HS-27A (cell line): ENCODE measurements at places on chromosomes 3 and 15.

- DNase-seq: no peak
Measured at GRCh38 chr15:48052946-48053345, 67.8 kb upstream of the SLC24A5 start.

DNA sequence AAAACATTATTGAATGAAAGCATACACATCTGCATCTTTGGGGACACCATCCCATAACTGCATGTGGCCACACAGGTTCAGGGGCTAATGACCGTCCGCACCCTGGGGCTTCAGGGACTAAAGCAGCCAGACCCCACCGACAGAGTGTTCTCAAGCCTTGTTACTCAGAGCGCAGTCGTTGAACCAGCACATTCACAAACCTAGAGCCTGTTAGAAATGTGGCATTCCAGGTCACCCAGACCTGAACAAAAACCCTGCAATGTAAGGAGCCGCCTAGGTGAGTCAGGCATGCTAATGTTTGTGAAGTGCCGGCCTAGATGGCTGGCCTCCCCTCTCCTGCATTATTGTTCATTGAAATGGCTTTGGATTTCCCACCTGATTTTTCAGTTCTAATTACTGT is 52.3 kb upstream of the HACD2 start:
- DNase-seq: no peak

DNA sequence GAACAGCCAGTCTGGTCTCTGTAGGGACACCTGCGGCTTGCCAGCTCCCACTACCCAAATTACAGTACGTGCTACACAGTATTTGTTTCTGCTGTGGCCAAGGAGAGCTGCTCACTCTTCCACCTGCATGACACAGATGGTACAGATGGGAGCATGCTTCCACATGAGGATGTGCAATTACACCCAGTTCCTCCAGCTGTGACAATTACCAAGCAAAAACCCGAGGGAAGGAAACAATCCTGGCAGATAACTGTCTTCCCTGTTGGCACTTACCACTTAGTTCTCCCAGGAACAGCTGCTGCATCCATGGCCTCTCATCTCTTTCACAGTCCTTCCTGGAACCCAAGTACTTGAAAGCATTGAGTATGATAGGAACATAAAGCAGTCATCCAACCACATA is 34.4 kb downstream of the DET1 start:
- DNase-seq: no peak

GRCh38 chr3:20682573-20682972 is 496.6 kb upstream of the SGO1 start:
- DNase-seq: peak; percentile 86

DNA sequence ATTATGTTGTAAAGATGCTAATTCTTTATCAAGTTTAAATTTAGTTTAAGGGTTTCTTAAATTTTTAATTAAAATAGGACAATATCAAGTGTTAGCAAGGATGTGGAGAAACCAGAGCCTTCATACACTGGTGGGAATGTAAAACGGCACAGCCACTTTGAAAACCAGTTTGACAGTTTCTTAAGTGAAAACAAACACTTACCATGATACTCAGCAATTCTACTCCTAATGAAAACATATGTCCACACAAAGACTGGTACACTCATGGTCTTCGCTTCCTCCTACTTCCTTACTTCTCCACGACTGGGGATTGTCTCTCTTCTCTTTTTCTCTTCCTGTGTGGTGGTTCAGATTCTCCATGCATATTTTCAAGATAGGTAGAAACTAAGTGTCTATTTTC is 9.2 kb downstream of the SKIC8 start:
- no peak for DNase-seq

- no peak for DNase-seq
Measured at GRCh38 chr15:77347197-77347596, 72.7 kb downstream of the PEAK1 start.
